ENCODE measurements at places on chromosomes 1 and 21.

GRCh38 chr1:61300899-61301298 lies 218.5 kb downstream of the NFIA start:
- H3K4me3 ChIP-seq: no peak overlapping the region
- no peaks in the 10 kb centered on the region for H3K4me1 ChIP-seq
- H3K27ac ChIP-seq: no peak overlapping the region
- no peak for DNase-seq

DNA sequence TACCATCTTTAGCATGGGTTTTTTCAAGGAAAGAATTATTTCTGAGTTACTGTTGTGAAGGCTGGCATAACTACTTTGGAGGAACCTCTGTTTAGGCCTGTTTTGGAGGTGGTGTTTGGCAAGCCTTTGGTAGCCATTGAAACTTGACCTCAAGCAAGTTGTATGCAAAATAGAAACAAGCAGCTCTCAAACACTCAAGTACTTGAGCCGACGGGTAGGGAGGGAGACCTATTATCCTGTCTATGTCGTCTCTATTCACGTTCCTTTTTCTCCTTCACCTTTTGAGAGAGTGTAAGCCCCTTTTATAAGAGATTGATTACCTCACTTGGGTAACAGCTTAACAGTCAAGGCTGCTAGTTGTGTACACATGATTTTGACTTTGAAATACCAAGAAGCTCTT lies 878.3 kb upstream of the CXADR start:
- H3K4me3 ChIP-seq: no peak overlapping the region
- H3K27ac ChIP-seq: no peak overlapping the region
- no peak for DNase-seq
- H3K36me3 ChIP-seq: no peaks in the 10 kb centered on the region
- H3K4me1 ChIP-seq: no peaks in the 10 kb centered on the region

DNA sequence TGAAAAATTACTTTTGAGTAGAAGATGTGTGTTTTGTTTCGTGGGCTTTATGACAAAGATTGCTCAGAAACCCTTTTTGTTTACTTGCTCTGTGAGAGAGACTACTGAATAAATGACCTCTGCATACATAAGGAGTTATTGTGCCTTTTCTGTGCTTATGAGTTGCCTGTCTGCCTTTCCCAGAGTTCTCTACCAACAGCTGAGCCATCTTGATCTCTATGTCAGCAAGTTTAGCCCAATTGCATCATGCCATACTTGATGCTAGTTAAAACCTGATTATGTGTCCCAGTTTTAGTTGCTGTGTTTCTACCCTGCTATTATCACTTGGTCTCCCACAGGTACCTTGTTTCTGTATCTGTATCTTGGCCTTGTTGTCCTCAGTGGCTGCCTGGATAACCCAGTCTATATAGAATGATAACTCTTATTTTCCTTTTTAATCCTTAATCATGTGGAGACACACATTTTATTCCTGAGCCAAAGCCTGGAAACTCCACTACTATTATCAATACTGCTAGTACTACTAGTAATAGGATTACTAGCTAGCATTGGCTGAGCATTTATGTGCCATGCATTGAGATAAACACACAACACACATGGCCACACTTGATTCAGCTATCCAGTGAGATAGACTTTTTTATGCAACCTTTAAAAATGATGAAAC lies 28.7 kb upstream of the GNG12 start:
- H3K4me3 ChIP-seq: no peak overlapping the region
- no peaks in the 10 kb centered on the region for H3K36me3 ChIP-seq
- no peak overlapping the region for H3K27ac ChIP-seq
- H3K4me1 ChIP-seq: no peaks in the 10 kb centered on the region

- H3K4me3 ChIP-seq: no peak overlapping the region
- no peaks in the 10 kb centered on the region for H3K27me3 ChIP-seq
- DNase-seq: no peak
- no peak overlapping the region for H3K27ac ChIP-seq
- no peaks in the 10 kb centered on the region for H3K36me3 ChIP-seq
Measured at GRCh38 chr21:29230551-29231261, 68.0 kb upstream of the BACH1 start.

DNA sequence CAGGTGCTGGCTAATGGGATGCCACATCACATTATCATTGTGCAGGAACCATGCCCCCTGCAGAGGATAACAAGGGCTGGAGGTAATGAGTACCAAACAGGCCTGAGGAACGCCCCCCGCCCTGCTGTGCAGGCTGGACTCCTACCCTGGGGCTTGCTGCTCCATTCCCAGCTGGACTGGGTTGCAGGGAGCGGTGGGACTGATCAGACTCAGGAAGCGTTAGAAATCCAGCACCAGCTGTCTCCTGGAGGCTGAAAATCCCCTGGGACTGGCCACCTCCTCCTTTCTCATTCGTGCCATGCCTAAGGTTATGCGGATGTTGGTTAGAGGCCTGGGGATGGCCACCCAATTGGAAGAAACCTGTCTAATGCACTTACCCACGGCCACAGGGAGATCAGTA lies 36.9 kb upstream of the POU3F1 start:
- no peak for DNase-seq
- H3K4me1 ChIP-seq: no peaks in the 10 kb centered on the region
- H3K27me3 ChIP-seq: no peaks in the 10 kb centered on the region
- H3K27ac ChIP-seq: no peak overlapping the region

- H3K27ac ChIP-seq: no peak overlapping the region
- no peaks in the 10 kb centered on the region for H3K36me3 ChIP-seq
- no peaks in the 10 kb centered on the region for H3K27me3 ChIP-seq
- H3K4me3 ChIP-seq: no peak overlapping the region
- DNase-seq: no peak
- peaks cover 10% of the 10 kb centered on the region for H3K4me1 ChIP-seq
Measured at GRCh38 chr1:91791103-91791502, 94.8 kb downstream of the TGFBR3 start.

DNA sequence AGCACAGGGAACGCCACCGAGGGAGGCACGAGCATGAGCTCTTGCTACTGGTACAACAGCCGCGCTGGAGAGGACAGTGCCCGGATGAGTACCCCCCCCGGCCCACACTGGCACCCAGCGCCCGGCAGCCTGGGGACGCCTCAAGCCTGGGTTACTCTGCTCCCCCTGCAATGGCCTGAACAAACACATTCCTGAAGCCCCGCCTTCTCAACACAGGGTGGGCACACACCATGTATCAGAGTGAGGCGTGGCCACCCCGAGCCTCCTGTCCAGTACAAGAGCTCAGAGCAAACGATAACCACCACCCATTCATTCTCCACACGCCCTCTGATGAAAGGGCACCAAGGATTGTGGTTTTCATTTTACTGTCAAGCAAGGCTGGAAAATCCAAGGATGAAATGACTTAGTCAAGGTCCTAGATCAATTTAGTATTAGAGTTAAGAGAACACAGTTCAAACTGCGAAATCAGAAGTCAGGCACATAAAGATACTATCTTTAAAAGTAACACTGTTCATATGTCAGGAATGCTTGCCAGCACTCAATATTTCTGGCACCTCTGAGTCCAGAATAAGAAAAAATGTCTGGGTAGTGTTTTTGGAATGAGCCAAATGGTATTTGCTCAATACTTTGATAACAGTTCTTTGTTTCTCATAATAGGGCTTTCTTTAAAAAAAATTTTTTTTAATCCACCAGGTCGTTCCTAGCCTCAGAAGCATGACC lies 22.0 kb downstream of the UBE2G2 start:
- peaks cover 26% of the 10 kb centered on the region for H3K36me3 ChIP-seq
- DNase-seq: no peak
- H3K4me3 ChIP-seq: no peak overlapping the region

- no peak overlapping the region for H3K4me3 ChIP-seq
- peaks cover 33% of the 10 kb centered on the region for H3K4me1 ChIP-seq
- H3K27me3 ChIP-seq: no peaks in the 10 kb centered on the region
- DNase-seq: peak; percentile 59
Measured at GRCh38 chr1:16076865-16077238, 3.4 kb upstream of the FAM131C start.

DNA sequence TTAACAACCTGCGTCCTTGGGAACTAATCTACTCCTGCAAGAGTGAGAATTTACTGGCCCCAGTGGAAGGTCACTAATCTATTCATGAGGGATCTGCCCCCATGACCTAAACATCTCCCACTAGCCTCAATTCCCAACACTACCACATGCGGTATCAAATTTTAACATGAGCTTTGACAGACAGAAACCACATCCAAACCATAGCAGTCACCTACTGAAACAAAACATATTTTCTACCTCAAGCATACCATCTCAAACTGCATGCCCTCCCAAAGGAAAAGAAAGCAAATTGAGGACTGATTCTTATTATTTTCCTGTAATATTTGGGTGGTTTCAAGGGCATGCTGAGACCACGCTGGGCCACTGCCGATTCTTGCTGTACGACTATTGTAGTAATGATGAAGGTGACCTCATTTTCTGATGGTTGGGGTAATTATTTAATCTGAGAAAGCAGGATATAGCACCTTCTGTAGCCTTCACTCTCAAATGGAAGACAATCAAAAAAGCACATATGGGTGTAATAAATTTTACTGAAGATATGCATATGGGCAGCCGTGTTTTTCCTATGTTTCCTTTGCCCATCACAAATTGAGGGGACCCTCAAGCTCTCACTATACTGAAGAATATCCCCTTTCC lies 13.2 kb upstream of the GBP5 start:
- no peak for DNase-seq
- no peaks in the 10 kb centered on the region for H3K27me3 ChIP-seq
- no peak overlapping the region for H3K27ac ChIP-seq

- no peak overlapping the region for H3K27ac ChIP-seq
- H3K36me3 ChIP-seq: no peaks in the 10 kb centered on the region
- no peak for DNase-seq
- no peaks in the 10 kb centered on the region for H3K4me1 ChIP-seq
- no peak overlapping the region for H3K4me3 ChIP-seq
Measured at GRCh38 chr1:60670302-60670701, 412.1 kb upstream of the NFIA start.
